ENCODE measurements at places on chromosomes 16 and 17. TPM values are rescaled to one million over a fixed set of nuclear protein-coding genes. Genes with fewer than 3 reads are reported as not detected.

The PSMC3IP gene
- total RNA-seq, result 4.3 TPM

The HOXB1 gene
- total RNA-seq, result not detected

The PRAC2 gene
- total RNA-seq, result not detected

The RPL23 gene
- total RNA-seq, result 935 TPM

The SEZ6 gene
- not detected for total RNA-seq

The CCL7 gene
- total RNA-seq, result 3.7 TPM

The TP53TG3 gene
- total RNA-seq, result not detected

The LITAFD gene
- total RNA-seq, result not detected

The RCVRN gene
- total RNA-seq, result not detected

The TRAPPC1 gene
- 80.7 TPM for total RNA-seq

The SECTM1 gene
- total RNA-seq, result 3.1 TPM

The HES7 gene
- not detected for total RNA-seq

The RMI2 gene
- total RNA-seq, result 4.0 TPM

The ICAM2 gene
- total RNA-seq, result 3.9 TPM

The ZNF750 gene
- total RNA-seq, result not detected

The FBXO39 gene
- 0.07 TPM for total RNA-seq

The RSPRY1 gene
- 48.6 TPM for total RNA-seq

The GNG13 gene
- not detected for total RNA-seq

The ZKSCAN2 gene
- total RNA-seq, result 4.9 TPM

The PMFBP1 gene
- not detected for total RNA-seq

The ASPHD1 gene
- total RNA-seq, result 12.8 TPM

The ST6GALNAC1 gene
- not detected for total RNA-seq

The PPY gene
- not detected for total RNA-seq

The BTBD17 gene
- not detected for total RNA-seq

The FOXN1 gene
- total RNA-seq, result not detected

The NPIPB4 gene
- total RNA-seq, result 53.8 TPM

The ELOB gene
- total RNA-seq, result 207 TPM

Data from smooth muscle cell of the pulmonary artery (primary cell).